ENCODE measurements at places on chromosomes 4 and X. TPM values are rescaled to one million over a fixed set of nuclear protein-coding genes. Genes with fewer than 3 reads are reported as not detected.

DNA sequence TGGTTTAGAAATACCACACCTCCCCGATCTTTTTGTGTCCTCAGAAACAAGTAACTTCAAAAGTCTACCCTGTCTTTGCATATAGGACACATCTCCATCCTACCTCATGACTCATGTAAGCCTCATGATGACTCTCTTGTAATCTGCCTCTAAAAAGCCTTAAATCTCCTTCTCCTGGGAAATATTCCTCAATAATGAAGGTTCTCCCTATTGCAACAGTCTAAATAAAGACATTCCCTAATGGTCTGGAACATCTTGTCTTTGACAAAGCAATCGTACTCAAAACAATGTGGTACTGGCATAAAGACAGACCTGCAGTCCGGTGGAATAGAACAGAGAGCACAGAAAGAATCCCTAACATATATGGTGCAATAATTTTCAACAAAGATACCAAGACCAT, 257.7 kb downstream of the OPHN1 start:
- DNase-seq: no peak

- no peak for DNase-seq
These were observed 56.1 kb downstream of the FAM114A1 start for GRCh38 chr4:38923746-38924145.

- no peak for DNase-seq
These were observed 151.1 kb upstream of the TBC1D9 start for GRCh38 chr4:140906993-140907962.

- no peak for DNase-seq
These were observed 24.1 kb upstream of the MAP9 start for GRCh38 chr4:155400893-155401292.

GRCh38 chr4:48103483-48104139, 30.4 kb downstream of the TXK start:
- DNase-seq: no peak

- no peak for DNase-seq
These were observed 68.4 kb downstream of the MID2 start for GRCh38 chrX:107894038-107894437.

DNA sequence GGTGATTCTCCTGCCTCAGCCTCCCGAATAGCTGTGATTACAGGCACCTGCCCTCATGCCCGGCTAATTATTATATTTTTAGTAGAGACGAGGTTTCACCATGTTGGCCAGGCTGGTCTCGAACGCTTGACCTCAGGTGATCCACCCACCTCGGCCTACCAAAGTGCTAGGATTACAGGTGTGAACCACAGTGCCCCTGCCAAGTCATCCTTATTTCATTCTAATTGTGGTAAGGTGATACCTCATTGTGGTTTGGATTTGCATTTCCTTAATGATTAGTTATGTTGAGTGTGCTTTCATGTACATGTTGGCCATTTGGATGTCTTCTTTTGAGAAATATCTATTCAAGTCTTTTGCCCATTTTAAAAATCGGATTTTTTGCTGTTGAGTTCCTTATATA, 93.0 kb downstream of the USP9X start:
- DNase-seq: no peak

Gene CPE
- total RNA-seq: 19.1 TPM

Gene TCEAL7
- total RNA-seq: 3.3 TPM
